ENCODE measurements at places on chromosomes 4 and X.

DNA sequence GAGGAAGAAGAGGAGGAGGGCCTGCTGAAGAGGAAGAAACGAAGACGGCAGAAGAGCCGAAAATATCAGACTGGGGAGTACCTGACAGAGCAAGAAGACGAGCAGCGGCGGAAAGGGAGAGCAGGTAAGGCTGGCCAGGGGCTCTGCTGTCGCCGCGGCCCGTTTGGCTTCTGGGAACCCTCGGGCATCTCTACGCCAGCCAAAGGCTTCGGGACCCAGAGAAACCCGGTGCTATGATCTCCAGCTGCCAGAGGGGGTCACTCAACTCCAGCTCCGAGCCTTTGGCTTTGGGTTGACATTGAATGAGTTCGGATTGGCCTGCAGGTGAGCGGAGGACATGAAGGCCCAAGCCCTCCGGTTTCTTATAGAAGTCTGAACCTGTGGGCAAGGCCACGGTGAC lies 42.8 kb downstream of the BCORL1 start:
- DNase-seq = no peak

GRCh38 chr4:39568805-39569204 lies 41.6 kb upstream of the UGDH start:
- DNase-seq = no peak

DNA sequence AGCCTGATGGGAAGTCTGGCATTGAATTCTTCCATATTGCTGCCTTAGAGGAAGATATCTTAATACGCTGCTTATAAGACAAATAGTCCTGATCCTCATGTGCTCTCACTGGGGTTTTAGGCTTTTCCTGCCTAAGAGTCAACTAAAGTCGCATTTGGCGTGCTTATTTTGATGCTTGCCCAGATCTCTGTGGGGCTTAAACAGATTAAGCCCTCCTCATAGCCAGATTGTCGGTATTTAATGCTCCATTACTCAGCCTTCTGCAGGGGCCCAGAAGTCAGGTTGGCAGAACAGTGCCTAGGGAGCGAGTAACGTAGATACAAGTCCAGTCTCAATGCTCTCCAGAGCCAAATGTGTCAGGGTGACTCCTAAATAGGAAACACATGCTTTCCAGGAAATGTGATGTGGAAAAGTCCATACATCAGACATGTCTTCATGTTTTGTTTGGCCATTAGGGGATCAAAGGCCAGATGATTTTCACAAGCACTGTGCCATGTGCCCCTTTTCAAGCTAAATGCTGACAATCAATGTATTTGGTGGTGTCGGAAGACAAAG lies 262.8 kb downstream of the PRDM5 start:
- DNase-seq = no peak

DNA sequence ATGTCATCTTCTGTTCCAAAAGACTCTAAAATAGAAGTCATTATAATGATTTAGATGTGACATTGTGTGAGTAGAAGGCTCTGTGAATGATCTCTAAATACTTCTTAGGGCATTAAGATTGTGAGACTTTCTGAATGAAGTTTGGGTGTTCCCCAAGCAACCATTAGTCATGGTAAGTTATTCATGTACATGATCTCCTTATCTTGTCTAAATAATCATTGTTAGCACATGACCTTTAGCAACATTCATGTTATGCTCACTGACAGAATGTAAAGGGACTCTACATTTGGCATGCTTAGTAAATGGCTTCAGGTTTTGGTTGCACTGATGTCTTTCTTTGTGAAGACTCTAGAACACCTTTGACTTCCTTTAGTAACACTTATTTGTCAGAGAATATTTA lies 140.8 kb upstream of the AGA start:
- no peak for DNase-seq

- no peak for DNase-seq
Measured at GRCh38 chrX:13257223-13258051, 62.4 kb downstream of the ATXN3L start.

DNA sequence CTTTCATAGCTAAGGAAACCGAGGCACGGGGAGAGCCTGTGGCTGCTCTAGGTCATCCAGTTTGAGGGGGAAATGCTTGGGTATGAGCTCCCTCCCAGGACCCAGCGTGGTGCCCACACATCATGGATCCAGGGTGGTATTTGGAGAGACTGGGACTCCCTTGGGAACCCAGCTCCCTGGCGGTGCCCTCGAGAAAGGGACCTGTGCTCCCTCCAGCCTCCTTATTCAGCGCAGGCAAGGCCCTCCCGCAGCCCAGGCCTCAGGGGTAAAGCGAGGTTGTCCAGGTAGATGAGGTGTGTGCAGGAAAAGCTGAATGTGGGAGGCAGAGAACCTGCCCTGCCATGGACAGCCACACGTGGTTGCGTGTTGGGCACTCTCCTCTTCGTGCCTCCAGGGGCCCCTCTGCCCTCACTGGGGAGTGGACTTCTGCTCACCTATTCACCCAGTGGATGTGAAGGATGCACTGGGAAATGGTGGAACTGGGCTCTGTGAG lies 53.8 kb upstream of the GPR78 start:
- DNase-seq = no peak

DNA sequence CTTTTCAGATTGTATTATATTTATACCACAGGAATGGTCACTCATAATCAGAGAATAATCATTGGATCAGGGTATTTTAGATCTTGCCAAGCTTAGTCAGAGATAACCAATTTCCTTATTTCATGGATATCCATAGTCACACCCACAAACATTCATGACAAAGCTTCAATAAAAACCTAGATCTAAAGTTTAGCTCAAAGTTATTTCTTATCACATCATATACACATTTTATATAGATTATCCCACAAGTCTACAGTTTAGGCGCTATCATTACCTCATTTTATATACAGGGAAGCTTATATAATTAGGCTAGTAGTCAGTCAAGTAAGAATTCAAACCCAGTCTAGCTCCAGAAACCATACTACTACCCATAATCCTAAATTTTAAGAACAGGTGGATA lies 82.3 kb downstream of the SLC10A7 start:
- no peak for DNase-seq

GRCh38 chr4:57740625-57741190 lies 630.5 kb upstream of the IGFBP7 start:
- no peak for DNase-seq

- no peak for DNase-seq
Measured at GRCh38 chr4:108867476-108867875, 104.6 kb upstream of the ETNPPL start.

DNA sequence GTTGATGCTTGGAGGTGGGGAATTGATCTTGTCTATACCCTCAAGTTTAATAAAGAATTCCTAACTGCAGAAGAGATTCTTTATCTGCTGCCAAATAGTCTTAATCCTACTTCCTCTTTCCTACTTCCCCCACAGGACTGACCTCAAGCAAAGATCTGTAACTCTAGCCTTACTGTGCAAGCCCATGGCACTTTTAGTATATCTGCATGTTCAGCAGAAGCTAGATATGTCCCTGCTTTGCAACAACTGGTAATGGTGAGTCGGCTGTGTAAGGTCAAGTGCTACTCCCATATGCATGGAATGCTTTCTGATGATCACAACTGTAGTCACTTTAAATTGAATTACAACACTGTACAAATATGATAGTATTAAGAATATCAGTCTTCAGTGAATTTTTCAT lies 26.3 kb upstream of the PDS5A start:
- no peak for DNase-seq

- DNase-seq = no peak
Measured at GRCh38 chrX:36388901-36389300, 469.4 kb downstream of the CFAP47 start.

- no peak for DNase-seq
Measured at GRCh38 chr4:119471259-119471658, 149.3 kb upstream of the FABP2 start.

GRCh38 chr4:72410158-72410557 lies 158.9 kb downstream of the ADAMTS3 start:
- DNase-seq = no peak

- no peak for DNase-seq
Measured at GRCh38 chr4:1004557-1005485, 6.6 kb upstream of the FGFRL1 start.

DNA sequence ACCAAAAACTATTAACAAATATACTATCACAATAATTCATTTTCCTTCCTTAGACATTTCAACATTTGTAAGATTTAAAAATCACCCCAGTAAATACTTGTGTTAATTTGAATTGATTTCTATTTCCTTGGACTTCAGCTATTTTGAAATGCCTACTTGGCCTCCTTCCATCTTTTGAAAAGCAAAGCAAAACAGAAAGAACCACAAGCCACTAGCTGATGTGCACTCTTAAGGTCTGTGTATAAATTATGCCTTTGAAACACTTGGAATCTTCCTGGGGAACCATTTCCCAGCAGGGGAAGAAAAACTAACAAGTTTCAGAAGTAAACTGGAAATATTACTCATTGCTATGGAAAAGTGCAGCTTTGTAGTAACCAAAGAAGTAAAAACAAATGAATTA lies 139.8 kb downstream of the CLCN4 start:
- no peak for DNase-seq

All from activated CD8-positive, alpha-beta memory T cell treated with anti-CD3 and anti-CD28 coated beads for 24 hours (primary cell).